ENCODE measurements at places on chromosomes 7 and 10.
A peak's percentile ranks its signal among the peaks of the same experiment; 100 is the strongest.

DNA sequence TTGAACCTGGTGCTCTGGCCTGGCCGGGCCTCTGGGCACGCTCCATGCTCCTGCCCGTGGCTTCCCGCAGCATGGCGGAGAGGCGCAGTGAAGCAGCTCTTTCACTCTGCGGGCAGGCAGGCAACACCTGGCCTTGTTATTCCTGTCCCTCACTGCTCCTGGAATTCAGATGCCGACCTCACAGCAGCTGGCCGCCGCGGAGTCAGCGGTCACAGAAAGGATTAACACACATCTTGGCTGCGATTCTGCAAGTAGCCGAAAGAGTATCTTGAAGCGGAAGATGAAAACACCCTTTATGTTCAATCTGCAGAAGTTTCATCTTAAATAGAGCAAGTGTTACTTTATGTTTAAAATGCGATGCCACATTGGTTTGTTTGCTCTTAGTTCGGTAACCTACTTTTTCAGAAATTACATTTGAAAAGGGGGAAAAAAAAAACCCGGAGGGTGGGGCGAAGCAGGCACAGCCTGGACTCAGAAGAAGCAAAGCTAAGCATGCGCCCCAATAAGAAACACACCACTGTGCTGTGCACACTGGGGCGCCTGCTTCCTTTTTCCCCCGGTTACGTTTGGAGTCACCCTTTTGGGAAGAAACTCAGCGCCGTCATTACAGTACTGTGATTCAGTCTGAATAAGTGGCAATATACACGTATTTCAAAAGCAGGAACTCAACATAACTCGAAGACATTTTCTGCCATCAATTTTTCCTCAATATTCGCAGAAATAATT lies 42.3 kb downstream of the BRI3 start:
- DNase-seq = no peak

DNA sequence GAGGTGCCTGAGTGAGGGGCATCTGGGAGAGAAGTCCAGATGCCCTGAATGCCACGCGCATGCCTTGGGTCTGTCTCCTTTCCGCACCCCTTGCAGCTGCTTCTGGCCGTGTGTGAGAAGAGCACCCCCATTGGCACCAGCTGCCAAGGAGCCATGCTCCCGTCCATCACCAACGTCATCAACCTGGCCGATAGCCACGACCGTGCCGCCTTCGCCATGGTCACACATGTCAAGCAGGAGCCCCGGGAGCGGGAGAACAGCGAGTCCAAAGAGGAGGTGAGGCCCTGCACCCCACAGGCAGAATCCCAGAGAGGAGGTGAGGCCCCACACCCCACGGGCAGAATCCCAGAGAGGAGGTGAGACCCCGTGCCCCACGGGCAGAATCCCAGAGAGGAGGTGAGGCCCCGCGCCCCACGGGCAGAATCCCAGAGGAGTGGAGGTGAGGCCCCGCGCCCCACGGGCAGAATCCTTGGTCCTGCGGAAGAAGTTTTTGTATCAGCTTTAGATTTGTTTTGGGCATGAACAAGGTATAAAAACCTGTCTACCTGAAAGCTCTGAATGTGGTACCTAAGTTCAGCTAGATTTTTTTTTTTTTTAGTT lies 91.8 kb downstream of the TRRAP start:
- no peak for DNase-seq

DNA sequence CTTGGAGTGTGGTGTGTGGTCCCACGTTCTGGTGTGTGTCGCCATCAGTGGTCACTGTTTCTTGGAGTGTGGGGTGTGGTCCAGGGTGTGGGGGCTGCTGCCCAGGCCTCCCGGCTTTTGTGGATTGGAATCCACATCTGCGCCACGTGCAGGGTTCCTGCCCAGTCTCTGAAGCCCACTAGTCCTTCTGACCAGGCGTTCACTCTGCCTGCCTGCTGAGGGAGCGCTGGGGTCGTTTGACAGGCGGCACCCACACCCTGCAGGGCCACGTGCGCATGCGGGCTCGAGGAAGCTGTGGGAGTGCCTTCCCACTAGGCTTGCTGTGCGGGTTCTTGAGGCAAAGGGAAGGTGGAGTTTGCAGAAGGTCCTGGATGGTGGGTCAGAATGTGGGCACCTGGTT lies 51.4 kb downstream of the INPP5A start:
- DNase-seq = no peak

- DNase-seq = no peak
These were observed 26.3 kb downstream of the ENTPD7 start for GRCh38 chr10:99685597-99685967.

- no peak for DNase-seq
These were observed 483.1 kb downstream of the GALNT17 start for GRCh38 chr7:71615017-71615416.

DNA sequence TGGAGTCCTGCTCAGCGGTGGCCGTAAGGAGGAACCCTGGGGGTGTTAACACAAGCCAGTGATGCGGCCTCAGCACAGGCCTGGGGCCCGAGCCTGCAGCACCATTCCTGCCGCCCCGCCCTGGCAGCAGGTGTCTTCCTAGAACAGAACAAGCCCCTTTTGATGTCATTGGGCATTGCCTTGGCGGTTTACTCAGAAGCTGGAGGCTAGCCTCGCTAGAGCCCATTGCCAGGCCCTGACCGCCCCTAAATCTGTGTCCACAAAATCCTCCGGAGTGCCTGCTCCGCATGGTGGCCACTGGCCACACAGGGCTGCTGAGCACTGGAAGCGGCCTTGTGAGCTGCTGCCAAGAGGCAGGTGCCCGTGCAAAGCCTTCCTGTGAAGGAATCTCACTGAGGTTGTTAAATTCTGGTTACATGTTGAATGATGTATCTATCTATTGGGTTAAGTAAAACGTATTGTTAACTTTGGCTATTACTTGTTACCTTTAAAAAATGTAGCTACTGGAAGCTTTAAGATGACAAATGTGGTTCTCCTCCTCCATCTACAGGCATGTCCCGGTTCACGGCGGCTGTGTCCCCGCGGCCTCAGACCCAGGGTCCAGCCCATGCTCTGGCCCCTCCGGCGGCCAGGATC lies 1.2 kb upstream of the INPP5A start:
- DNase-seq = no peak

DNA sequence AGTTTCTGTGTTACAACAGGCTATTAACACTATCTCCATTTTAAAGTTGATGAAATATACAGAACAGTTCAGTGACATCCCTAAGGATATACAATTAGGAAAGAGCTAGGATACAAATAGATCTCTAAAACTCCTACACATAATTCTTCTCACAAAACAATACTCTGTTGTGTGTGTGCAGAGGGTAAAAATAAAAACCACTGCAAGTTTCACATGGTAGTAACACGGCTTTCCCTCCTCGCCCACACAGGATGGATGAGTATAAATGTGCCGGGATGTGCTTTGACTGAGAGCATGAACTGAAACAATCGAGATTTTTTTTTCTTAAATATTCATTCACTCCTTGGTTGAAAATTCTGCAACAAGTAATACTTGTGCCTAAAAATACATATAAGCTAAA lies 131.5 kb upstream of the C1QL3 start:
- peak; percentile 4 for DNase-seq

- no peak for DNase-seq
These were observed 10.5 kb downstream of the DDC start for GRCh38 chr7:50554431-50555322.

DNA sequence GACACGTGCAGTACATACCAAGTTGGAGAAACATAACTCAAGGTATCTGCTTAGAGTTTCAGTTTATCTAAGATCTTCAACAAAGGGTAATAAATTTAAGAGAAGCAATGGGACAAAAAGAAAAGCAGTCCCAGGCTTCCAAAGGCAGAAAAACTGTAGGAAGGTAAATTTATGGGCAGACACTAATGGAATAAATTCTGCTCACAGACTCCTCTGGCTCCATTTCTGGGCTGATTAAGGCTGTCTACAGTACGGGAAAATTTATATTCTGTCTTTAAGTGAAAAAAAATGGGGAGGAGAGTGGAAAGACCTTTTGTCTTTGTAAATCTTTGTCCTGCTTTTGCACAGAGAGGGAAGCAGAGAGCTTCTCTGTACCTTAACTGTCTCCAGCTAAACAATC lies 587.5 kb upstream of the IGFBP3 start:
- no peak for DNase-seq

DNA sequence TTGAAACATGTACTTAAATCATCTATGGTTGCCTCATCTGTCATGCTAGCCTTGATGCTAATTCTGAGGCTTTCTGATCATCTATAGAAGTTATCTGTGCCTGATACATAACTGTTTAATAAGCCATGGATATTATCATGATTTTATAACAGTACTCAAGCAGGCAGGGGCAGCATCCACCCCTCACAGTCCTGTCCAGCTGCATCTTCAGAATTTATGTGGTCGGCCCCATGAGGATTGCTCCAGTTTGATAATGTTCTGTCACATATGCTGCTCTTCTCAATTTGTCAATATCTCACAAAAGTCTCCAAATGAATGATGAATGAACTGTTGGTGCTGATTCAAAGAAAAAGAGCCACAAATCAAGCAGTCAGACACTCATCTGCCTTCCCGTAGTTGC lies 335.1 kb upstream of the POM121L12 start:
- no peak for DNase-seq

DNA sequence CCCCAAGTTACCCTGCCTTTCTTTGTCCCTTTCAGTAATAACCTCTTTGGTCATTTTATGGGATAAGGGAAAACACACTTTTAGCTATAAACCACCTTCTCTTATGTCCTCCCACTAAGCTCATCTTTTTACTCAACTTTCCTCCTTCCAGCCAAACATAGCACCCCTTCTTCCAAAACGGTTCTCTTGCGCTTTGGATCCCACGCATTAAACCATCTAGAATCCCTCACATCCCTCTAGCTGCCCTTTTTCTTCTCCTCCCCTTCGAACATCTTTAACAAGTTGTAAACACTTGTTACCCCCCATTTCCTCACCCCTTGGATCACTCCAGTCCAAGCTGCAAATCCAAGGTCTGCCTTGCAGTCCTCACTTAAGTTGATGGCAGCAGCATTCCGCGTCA lies 13.4 kb downstream of the WAPL start:
- no peak for DNase-seq

- DNase-seq = no peak
These were observed 38.8 kb upstream of the SLC29A3 start for GRCh38 chr10:71280216-71280615.

DNA sequence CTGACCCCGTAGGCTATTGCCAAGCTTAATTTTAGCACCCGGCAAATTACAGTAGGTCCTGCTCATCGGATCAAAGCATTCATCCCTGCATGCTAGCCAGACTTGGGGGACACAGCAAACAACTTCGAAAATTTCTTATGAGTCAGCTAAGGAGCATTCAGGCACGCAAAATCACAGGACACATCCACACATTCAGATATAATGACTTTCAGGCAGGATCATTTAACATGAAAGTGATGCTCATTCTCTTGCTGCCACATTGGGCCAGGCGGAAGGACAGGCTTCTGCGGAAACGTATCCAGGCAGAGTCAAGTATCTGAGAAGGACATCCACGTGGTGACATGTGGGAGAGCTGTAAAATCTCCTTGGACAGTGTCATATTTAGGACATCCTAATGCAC lies 474.0 kb upstream of the NRP1 start:
- DNase-seq = no peak

Data from amygdala (tissue), 56 donors.